ENCODE measurements at places on chromosomes 13 and 19.

- DNase-seq, result no peak
These were observed 5.6 kb downstream of the GDF15 start for GRCh38 chr19:18391509-18392075.

DNA sequence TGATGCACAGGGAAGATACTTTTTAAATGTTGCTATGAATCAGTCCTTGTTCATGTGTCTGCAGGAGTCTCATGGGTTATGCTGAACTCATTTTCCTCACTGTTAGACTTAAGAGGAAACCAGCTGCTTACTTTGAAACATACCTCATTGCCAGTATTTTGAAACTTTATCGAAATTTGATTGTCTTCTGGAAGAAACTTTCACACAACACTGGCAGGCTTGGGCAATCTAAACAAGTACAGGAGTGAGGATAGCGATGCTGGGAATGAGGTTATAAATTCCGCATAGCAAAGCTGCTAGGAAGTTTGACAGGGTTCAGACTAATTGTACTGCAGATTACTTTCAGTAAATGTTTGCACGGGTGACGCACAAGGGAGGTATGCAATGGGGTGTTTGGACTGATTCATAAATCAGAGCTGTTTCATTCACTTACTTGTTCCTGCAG is 245.7 kb downstream of the DNAJC15 start:
- DNase-seq, result no peak

DNA sequence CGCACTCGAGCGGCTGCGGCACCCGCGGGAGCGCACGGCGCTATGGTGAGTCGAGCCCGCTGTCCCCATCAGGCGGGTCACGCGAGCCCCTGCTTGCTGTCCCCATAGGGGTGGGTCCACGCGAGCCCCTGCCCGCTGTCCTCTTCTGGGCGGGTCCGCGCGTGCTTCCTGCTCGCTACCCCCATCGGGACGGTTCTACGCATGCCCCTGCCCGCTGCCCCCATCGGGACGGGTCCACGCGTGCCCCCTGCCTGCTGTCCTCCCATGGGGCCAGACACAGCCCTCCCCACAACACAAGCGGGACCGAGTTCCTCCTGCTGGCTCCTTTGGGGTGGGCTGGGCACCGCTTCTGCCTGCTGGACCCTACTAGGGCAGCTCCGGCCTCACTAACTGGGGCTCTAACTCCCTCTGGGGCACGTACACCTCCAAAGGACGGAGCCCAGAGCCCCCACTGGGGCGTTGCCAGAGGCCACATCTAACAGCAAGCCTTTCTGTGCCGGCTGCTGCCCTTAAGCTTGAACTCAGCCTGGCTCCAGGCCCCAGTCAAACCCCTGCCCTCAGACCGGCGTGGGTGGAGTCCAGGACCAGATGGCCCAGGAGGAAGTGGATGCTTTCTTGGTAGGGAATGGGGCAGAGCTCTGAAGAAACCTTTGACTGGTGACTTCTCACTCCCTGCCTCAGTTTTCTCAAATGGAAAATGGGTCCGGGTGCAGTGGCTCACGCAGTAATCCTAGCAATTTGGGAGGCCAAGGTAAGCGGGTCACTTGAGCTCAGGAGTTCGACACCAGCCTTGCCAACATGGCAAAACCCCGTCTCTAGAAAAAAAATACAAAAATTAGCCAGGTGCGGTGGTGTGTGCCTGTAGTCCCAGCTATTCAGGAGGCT is 722 bp downstream of the COLGALT1 start:
- peak; percentile 75 for DNase-seq

GRCh38 chr19:38057959-38058690 is 151.1 kb downstream of the SIPA1L3 start:
- no peak for DNase-seq

DNA sequence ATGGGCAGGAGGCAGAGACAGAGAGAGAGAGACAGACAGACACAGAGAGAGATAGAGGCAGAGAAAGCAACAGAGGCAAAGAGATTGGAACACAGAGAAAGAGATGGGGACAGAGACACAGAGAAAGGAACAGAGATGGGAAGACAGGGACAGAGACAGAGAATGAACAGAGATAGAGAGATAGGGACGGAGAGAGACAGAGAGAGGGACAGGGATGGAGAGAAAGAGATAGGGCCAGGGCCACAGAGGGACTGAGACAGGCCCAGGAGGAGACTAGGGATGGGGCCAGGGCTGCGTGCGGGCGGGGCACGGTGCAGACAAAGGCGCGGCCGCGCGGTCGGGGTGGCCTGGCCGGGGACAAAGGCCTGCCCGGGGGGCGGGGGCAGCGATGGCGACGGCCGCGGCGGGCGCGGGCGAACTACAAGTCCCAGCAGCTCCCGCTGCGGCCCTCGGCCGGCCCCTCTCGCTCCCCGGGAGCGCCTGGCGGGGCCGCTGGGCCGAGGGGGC is at the start of gene ZNF358:
ZNF358 (plus strand) TSS at position 459 of the 507 bp plus-strand sequence. CDS start 3,140 bp downstream, outside the sequence.
- no peak for DNase-seq

DNA sequence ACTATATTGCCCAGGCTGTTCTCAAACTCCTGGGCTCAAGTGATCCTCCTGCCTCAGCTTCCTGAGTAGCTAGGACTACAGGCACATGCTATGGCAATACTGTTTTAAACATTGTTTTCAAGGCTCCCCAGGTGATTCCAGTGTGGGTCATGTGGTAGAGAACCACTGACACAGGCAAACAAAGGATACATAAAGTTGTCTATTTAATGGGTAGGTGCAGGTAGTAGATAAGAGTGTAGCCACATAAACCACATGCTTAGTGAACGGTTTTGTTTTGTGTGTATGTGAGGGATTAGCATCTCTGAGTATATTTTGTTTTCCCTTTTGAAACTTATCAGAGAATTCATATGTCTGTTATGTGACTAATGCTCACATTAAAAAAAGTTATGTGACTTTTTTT is 36.7 kb downstream of the USPL1 start:
- no peak for DNase-seq

DNA sequence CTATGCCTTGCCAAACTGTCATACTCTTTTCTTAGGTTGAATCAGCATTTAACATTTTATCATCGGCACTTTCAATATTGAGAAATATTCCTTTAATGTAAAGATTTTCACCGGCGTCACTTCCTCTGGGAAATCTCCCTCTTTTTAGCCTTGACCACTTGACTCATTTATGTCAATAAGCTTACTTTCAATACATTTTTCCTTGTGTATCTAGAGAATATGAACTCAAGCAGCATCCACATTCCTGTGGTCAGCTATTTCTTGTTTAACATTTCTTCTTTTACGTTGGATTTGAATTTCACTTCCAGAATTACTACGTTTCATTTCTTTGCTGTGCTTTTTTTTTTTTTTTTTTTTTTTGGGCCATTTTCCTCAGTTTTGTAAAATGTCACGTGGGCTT is 271.2 kb upstream of the HTR2A start:
- no peak for DNase-seq

DNA sequence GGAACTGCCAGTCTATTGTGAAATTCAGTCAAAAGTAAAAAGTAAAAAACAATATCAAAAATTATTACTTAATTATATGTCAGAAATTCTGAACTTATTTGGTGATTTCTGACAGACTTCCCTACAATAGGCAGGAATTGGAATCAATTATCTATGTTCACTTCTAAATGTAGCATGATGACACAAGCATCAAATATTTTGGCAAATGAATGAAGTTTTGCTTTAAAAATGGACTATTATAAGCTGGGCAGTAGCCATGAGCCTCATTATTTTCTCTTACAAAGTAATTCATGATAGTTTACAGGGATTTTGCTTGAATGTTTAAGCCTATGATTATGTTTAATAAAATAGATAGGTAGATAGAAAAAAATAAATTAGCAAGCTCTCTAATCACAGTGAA is 582.6 kb downstream of the SLITRK6 start:
- no peak for DNase-seq

- peak; percentile 79 for DNase-seq
These were observed 692 bp upstream of the ZNF580 start for GRCh38 chr19:55640043-55640576.

DNA sequence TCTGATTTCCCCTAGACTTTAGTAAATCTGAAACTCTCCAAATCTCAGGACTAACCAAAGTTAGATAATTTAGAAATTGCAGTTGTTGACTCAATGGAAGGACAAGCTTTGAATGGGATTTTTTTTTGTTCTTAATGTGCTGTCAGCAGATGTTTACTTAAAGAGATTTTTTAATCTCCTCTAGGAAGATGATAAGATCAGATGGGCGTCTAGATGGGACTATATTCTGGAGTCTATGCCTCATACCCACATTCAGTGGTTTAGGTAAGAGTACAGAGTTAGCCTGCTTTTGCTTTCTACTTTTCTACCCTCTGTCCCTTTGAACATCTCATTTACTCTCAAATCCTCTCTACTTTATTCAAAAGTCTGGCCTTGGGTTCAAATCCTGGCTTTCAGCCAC is 39.3 kb downstream of the TM9SF2 start:
- DNase-seq, result no peak

DNA sequence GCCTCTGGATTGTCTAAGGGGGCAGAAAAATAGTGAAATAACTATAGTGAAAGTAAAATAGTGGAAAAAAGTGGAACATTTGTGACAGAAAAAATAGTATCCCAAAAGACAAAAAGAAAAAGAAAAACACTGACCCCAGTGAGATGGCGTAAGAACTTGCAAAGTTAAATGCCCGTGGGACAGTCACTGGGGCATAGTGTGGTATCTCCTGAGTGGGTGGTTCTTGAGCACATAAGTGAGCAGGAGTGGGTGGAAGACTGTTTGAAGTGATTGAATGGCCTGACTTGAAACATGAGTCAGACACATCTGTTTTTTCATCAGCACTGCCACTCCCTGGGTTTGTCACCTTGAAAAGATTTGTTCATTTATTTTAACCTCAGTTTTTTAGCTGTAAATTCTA is 2.5 kb downstream of the ZNF430 start:
- DNase-seq, result no peak

Data from NAMALWA (cell line).